ENCODE measurements at places on chromosomes 12 and 14.

DNA sequence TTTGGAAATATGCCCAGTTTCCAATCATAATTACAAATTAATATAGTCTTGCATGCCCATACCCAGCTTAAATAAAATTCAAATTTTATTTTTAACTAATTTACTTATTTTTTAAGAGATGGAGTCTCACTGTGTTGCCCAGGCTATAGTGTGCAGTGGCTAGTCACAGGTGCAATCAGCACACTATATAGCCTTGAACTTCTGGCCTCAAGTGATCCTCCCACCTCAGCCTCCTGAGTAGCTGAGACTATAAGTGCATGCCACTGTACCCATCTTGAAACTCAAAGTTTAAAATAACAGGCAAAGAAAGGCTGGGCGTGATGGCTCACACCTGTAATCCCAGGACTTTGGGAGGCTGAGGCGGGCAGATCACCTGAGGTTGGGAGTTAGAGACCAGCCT, 10.3 kb downstream of the MLH3 start:
- no peak for DNase-seq

- DNase-seq, result no peak
Observed at GRCh38 chr14:68962681-68963080, 16.4 kb downstream of the ACTN1 start.

DNA sequence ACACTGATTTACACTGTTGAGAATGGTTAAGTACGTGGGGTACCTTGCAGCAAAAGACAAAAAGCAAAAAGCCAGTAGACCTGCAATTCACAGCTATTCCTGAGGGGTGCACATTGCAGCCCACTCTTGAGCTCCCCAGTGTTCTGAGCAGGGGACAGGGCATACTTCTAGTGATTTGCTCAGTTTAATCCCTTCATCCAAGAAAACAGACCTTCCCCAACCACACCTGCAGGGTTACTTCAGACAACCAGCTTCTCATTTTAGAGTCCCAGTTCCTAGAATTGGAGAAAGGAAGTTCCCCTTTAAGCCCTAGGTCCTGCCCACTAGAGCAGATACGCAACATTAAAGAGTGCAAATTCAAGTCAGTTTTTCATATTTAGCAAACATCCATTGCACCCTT, 3.6 kb upstream of the WSB2 start:
- DNase-seq, result no peak

DNA sequence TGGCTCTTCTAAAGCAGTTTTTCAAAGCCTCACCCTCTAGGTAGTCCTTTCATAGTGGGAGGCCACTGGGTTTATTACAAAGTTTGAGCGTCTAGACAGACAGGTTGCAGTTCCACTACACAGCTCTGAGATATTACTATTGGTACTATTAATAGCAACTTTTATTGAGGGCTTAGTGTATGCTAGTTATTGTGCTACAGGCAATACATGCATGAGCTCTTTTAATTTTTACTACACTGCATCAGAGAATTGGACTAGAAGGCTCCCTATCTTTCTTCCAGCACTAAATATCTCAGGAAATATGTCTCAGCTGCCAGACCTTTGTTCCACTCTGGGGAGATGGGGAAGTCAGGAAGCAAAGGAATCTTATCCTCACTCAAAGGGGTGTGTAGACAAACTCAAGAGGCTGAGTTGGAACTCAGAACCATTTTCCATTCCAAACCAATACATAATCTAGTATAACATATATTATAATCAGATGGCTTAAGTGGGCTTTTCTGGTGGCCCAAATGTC, 161.8 kb upstream of the SLC38A2 start:
- no peak for DNase-seq

DNA sequence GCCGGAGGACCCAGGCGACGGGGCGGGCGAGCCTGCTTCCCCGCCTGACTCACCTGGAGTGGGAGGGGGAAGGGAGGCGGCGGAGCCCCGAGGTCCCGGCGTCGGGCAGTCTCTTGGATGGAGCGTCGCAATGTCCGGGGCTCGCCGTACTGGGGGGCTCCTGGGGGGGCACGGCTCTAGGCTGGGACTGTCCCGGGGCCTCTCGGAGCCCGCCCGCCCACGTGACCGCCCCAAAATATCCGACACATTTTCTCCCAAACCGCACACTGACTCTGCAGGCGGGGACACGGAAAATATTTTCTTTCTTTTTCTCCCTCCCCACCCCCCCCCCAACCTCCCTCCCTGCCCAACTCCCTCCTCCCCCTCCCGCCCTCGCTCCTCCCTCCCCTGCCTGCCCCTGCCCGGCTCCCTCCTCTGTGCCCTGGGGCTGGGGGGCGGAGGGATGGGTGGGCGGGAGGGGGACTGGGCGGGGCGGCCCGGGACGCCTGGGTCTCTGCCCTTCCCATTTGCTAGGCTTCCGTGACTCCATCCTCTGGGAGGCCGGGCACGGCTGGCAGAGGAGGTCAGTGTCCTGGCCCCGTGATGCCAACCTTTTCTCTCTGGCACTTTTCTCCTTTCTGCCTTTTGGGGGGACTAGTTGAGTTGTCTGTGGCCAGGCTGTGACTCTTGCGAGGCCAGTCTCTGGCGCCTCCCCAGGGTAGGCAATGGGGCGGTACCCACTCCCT, at the start of gene RARG:
TSS of gene RARG (minus strand) at position 289 of the 725 bp plus-strand sequence. CDS start 4,664 bp downstream, outside the sequence.
- DNase-seq, result no peak

GRCh38 chr14:61153914-61154545, 127.1 kb downstream of the TMEM30B start:
- no peak for DNase-seq

GRCh38 chr12:96014943-96015599, 18.9 kb upstream of the HAL start:
- DNase-seq, result no peak

GRCh38 chr12:38157274-38157932, 159.2 kb upstream of the ALG10B start:
- DNase-seq, result no peak

GRCh38 chr12:26647088-26647487, 185.9 kb downstream of the ITPR2 start:
- no peak for DNase-seq

- no peak for DNase-seq
Observed at GRCh38 chr12:9252256-9252655, 44.1 kb upstream of the PZP start.

DNA sequence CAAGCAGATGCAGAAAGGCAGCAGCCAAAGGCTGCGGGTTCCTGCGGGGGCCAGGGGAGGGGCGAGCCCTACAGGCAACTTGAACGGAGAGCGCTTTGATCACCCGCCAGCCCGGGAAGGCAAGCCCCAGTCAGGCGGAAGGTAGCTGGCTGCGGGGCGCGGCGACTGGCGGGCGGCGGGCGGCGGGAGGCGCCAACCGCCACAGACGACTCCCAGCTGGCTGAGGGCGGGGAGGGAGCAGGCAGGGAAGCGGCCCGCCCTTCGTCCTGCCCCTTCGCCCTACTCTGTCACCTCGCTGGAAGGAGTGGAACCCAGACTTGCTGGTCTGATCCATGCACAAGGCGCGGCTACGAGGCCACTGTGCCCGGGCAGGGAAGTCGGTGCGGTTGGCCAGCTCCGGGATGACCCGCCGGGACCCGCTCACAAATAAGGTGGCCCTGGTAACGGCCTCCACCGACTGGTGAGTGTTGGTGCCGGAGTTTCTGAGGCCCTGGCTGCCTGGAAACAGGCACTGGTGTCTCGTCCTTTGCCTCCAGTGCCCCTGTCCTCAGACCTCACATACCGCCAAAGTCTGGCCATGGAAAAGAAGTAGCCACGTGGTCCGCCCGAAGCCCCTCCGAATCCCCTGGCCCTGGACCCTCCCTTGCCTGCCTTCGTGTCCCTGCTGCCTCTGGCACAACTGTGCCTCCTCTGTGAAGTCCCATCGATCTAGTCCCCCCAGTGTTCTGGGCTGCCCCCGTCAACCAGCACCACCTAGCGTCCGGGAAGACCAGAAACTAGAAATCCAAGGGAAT, 15.4 kb upstream of the CARMIL3 start:
- peak; percentile 40 for DNase-seq

GRCh38 chr14:96956464-96957239, 159.5 kb downstream of the VRK1 start:
- no peak for DNase-seq

All from NCI-H1436 treated with DMSO at 0.1 percent for 48 hours (cell line).